ENCODE measurements at places on chromosomes 3 and 15.
A peak's percentile ranks its signal among the peaks of the same experiment; 100 is the strongest.

GRCh38 chr3:62815981-62816380 is 59.2 kb downstream of the CADPS start:
- no peak for DNase-seq

- no peak for DNase-seq
These were observed 28.0 kb upstream of the ATP11B start for GRCh38 chr3:182765287-182765686.

DNA sequence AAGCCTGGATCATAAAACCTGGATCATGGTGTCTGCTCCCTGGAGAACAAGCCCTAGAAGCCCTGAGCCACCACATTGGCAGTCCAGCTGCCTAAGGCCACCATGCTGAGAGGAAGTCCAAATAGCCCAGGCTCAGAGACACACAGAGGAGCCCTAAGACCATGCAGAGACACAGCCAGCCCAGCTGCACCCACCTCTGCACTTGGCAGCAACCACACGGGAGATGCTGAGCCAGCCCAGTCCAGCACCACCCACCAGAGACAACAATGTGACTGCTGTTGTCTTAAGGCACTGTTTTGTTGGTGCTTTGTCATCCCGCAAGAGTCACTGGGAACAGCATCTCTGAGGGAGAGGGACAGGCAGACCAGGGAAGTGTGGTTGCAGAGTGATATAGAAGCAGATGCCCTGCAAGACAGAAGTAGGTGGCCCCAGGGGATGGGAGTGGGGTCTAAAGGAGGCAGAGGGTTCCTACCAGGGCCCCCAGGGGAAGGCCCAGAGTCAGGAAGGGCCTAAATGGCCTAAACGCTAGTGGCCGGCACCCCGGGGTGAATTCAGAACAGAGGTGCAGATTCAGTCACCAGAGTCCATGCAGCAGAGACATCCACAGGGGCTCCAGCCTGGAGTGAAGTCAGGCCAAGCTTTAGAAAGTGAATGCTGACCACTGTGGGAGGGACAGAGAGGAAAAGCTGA is 105.4 kb upstream of the PRR20G start:
- no peak for DNase-seq

- DNase-seq = no peak
These were observed 54.7 kb downstream of the QTRT2 start for GRCh38 chr3:114111060-114111770.

- no peak for DNase-seq
These were observed 3.1 kb upstream of the RAD54L2 start for GRCh38 chr3:51535146-51536019.

DNA sequence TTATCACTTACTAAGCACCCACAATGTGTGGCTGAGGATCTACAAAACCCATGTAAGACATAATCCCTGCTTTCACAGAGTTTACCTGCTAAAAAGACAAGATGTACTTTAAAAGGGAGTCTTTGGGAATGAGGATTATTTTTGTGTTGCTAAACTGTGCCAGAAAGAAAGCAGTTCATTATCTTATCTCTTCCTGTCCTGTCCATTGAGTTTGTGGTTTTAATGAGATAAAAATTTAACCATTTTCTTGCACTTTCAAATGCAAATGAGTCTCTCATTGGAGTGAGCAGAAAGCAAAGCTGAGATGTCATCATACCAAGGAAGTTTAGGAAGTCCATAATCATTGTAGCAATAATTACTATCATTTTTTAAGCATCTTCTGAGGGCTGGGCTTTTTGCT is 231.2 kb upstream of the ADAMTS9 start:
- DNase-seq = no peak

DNA sequence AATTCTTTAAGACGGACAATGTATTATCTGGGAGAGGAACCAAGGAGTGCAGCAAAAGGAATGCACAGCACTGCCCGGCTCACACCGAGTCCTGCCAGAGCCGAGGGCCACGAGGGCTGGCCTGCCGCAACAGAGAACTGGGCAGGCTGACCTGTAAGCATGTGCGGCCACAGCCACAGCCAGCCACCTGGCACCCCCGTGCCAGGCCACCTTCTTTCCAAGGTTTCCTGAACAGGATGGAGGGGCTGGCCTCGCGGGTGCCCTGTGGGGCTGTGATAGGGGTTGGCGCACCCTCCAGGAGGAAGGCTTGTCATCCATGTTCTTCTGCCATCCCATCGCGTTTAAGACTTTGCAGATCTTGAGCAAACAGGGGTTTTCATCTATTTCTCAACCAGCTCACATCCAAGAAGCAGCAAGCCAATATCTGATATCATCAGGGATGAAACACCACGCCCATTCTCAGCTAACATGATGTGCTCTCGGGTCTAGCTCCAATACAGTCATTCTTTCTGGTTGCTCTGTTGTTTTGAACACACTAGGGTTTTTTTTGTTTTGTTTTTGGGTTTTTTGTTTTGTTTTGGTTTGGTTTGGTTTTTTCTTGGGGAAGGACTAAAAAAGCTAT is 10.2 kb downstream of the CA12 start:
- DNase-seq = no peak

- DNase-seq = no peak
These were observed 289.1 kb upstream of the AZI2 start for GRCh38 chr3:28637742-28638141.

DNA sequence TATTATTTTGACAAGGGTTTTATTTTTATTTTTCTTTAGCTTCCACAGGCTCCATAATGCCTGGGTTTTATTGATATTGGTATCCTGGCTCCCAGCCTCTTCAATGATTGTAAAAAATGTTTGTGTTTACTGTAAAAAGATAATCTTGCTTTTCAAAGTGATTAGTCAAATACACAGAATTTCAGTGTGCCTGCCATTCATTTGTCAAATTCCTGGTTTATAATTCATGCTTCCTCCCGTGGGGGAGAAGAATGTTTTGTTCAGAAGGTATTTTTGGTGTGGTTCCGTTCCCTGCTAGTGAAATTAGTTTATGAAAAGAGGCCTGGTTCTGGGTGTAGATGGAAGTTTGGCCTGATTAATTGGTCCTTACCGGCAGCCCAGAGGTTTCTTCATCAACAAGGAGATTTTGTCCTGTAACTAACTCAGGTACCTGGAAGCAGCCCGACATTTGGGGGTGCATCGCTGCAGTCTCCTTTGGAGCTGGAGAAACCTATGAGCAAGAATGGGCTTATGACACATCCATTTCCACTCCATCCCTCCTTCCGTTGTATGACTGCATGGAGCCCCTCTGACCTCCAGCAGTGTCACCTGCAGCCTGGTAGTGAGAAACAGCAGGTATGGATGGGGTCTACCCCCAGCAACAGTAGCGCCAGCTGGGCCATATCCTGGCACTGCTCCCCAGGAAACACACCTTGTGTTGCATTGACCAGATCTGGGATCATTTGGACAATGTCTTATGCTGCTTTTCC is 101.5 kb downstream of the PGPEP1L start:
- no peak for DNase-seq

DNA sequence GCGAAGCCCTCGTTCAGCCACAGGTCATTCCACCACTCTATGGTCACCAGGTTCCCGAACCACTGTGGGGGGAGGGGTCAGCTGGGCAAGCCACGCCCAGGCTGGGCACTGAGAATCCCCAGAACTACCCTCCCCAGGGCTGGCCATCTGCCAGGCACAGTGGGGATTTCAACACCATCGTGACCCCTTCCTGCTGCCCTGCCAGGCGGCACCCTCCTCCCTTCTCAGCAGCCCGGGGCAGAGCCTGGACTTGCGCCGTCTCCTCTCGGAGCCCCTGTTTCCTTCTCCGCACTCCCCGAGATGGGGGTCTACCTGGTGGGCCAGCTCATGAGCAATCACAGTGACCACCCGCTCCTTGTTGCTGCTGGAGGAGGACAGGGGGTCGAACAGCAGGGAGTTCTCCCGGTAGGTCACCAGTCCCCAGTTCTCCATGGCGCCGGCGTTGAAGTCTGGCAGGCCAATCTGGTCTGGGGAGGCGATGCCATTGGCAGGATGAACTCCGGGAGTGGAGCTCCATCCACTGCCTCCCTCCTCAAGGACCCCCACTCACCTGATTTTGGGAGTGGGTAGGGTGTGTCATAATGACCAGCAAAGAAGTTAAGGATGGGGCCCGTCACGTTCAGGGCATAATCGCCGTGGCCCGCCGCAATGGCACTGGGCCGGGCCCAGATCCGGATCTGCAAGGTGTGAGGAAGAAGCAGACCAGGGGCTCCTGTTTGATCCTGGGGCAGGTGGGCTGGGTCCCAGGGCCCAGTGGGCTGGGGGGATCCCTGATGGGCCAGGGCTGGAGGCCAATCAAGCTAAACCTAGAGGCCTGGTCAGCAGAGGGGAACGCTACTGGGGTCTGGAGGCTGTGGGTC is 10.5 kb downstream of the ANPEP start:
- no peak for DNase-seq

DNA sequence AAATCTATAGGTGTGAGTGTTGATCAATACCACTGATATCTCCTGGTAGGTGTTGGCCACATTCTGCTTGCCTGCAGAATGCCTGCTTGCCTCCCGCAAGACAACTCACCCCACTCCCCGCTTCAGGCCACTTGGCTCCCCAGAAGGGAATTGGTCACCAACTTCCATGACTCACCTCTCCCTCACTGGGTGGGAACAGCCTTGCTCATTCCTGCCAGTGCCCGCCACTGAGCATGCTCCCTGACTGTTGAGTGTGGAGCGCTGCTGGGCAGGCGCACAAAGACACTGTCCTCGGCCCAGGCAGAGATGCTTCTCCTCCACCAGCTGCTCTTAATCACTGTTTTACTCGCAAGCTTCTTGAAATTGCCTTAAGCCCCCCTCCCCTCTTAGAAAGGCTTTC is 57.3 kb upstream of the PPP2R3A start:
- no peak for DNase-seq

DNA sequence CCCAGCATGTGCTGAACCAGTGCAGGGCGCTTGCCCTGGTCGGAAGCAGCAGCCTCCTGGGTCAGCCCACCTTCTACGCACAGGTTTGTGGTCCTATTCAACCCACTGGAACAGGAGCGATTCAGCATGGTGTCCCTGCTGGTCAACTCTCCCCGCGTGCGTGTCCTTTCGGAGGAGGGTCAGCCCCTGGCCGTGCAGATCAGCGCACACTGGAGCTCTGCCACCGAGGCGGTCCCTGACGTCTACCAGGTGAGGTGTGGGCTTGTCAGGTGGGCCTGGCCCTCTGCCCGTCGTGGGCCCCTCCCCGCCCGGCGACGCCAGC is 8.2 kb downstream of the MAN2A2 start:
- no peak for DNase-seq

GRCh38 chr15:52423852-52424251 is 104.8 kb downstream of the MYO5A start:
- no peak for DNase-seq

- no peak for DNase-seq
These were observed 32.5 kb downstream of the CHAC1 start for GRCh38 chr15:40985541-40986330.

GRCh38 chr3:189331002-189331418 is 159.2 kb downstream of the TPRG1 start:
- no peak for DNase-seq

DNA sequence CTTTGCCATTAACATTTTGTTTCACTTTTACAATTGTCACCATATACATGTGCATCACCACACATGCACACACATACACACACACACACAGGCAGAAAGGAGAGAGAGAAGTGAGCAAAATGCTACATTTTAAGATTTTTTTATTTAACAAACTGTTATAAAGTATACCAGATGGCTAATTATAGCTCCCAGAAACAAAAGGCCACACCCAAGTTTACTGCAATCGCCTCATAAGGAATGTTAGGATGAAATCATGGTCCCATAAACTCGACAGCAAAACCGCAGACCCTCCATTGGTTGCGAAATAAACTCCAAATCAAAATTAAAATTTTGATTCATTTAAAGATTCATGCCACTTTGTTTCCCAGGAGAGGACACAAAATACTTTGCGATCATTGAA is 16.1 kb upstream of the C15orf61 start:
- DNase-seq = no peak

DNA sequence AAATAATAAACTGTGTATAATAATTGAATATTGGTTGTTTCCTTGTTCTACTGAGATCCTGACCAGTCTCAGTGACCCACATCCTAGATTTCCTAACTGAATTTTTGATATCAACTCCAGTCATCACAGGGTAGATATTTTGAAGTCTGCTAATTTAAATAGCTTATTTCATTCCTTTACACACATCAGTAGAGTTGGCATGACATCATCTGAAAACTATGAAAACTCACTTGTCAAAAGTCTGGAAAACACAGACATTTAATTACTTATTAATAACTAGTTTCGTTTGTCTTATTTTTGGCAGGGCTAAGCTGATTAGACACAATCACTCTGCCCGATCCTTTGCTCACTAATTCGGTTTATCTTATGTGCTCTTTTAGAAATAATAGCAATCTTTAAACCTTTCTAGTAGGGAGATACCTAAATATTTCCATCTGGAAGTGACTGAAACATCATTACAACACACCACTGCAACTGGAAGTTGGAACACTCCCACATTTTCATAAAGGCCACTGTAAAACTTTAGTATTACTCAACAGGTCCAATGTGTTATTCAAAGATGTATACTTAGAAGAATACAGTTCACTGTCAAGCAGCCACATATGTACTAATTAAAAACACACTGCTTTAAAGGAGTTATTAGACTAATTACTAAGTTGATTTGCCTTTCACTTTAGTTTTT is 198.4 kb upstream of the ZNF717 start:
- DNase-seq = peak; percentile 14

DNA sequence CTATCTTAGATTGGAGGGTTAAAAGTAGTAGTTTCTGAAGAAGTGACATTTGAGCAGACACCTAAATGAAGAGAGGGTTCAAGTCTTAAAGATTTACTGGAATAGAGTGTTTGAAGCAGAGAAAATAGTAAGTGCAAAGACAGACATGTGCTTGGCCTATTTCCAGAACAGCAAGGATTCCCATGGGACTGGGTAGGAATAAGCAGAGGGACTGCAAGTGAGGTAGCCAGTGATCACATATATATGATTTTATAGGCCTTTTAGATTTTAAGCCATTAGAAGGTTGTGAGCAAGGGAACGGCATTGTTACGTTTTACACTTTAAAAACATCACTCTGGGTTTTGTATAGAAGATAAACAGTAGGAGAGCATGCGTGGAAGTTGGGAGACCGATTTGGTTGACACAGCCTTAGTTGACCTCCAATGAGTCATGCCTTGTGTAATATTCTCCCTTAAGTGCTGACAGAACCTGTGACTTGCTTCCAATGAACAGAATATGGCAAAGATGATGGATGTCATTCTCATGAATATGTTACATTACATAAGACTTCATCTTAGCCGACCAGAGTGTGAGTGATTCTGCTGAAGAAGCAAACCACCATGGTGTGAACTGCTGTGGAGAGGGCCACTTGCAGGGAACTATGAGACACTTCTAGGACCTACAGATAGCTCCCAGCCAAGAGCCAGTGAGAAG is 37.1 kb upstream of the SLC4A7 start:
- no peak for DNase-seq

GRCh38 chr15:89070197-89071124 is 17.8 kb upstream of the ABHD2 start:
- no peak for DNase-seq

DNA sequence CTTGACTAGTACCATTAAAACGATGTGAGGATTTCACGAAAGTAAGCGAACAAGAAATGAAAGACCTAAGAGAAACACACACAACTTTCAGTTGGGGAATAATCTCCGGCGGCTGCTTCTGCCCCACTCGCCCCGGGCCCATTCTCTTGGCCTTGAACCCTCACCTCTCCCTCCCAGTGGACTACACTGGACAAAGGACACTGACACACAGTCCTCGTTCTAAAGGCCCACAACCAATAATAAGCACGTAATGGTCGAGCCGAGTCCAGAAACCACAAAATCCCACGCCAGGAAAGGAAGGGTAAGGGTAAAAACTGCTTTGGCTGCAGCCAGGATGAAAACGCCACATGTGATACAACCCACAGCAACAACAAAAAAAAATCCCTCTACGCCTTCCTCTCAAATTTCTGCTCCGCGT is 469 bp downstream of the ZNF770 start:
- DNase-seq = no peak

- peak; percentile 57 for DNase-seq
These were observed at the start of gene RYR3 for GRCh38 chr15:33310481-33311311. Gene RYR3 (plus strand): TSS chr15:33310967. CDS start chr15:33311046, 79 bp downstream.
